ENCODE measurements at places on chromosomes 6 and 20.

- no peak for DNase-seq
These were observed 12.6 kb upstream of the HLA-DQA1 start for GRCh38 chr6:32624565-32624964.

- no peak for DNase-seq
These were observed 606 bp upstream of the ULBP1 start for GRCh38 chr6:149963212-149963461.

DNA sequence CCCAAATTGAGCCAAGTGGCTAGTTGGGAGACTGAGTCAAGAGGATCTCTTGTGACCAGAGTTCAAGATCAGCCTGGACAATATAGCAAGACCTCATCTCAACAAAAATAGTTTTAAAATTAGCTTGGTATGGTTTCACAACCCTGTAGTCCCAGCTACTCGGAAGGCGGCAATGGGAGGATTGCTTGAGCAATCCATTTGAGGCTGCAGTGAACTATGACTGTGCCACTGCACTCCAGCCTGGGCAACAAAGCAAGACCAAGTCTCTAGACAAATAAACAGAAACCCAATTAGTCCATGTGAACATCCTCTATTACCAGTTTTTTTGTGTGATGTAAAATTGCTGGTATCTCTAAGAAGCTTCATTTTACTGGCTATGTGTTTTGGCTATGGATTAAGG lies 106.2 kb downstream of the TULP4 start:
- DNase-seq: no peak

DNA sequence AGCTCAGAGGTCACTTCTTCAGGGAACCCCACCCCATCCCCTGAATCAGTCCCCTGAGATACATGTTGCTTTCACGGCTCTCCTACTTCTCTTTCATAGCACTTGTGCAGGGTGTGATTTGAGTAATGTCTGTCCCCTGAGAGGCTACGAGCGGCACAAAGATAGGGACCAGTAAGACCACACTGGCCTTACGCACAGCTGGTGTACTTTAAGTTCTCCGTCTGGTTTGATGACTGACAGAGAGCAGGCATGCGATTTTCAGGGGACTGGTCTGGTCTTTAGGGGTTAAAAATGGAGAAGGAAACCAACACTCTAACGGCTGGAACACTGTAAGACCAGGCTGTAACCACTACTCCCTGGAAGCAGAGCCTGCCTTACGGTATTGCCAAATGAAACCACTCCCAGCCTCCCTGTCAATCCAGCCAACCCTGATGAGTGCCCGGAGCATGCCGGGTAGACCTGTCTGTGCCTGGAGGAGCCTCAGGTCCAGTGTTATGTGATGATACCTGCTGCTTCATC lies 47.1 kb downstream of the ELMO2 start:
- DNase-seq: no peak

- DNase-seq: no peak
These were observed 461.1 kb upstream of the SOX4 start for GRCh38 chr6:21132446-21132845.

DNA sequence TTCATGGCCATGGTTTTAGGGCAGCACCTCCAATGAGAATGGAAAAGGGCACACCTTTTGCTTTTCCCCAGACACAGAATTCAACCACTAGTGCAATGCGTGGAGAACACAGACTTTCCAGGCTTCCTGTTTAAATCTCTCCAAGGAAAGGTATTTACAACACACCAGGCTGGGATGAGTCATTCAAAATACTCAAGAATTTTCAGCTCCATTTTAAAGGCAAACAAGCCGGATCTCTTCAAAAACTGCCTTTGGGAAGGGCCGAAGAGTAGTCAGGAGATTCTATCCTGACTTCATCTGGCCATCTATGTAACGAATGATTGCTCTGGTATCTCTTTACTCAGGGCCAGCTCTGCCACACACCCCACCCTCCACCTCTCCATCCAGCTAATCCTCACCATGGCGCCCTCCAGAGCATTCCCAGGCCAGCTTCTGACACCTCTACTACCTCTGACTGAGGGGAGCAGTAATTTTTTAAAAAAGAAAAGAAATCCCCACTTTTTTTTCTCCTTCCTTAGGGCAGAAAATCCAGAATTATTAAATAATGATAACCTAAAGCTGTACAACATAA lies 254.6 kb downstream of the LY86 start:
- DNase-seq: no peak

- peak; percentile 82 for DNase-seq
These were observed at the start of gene SYNJ2 for GRCh38 chr6:157981395-157982101. TSS of gene SYNJ2 (plus strand) at chr6:157981863. CDS start at chr6:157981962, 99 bp downstream.

GRCh38 chr6:145260484-145261175 lies 474.7 kb downstream of the EPM2A start:
- no peak for DNase-seq

- DNase-seq: no peak
These were observed 50.5 kb downstream of the HAO1 start for GRCh38 chr20:7889736-7890135.

DNA sequence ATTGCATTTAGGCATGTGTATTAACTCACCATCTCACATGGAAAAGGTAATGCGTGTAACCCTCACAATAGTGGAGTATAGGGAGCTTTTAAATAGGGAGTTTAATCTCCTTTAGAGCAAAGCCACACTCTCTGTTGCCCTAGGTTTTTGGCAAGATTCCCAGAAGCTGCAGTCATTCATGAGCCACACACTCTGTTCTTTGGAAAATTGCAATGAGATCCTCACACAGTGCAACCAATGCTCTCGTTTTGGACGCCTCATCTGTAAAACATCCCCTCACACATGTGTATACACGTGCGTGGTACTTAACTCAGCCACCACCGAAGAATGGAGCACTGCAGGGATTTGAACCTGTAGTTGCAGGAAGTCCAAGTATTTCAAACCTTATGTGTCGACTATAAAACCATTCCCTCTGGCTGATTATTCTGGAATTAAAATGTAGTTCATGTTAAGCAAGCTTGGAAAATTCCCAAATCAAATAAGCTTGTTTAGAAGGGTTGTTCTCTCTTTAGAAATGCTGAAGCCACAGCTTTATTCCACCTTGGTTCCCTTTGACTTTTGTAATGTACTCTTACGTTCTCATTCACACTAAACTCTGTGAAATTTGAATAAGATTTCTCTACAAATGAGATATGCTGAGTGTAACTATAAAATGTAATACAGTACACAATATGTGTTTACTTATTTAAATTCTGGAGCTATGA lies 489.8 kb upstream of the MANEA start:
- DNase-seq: peak; percentile 44

DNA sequence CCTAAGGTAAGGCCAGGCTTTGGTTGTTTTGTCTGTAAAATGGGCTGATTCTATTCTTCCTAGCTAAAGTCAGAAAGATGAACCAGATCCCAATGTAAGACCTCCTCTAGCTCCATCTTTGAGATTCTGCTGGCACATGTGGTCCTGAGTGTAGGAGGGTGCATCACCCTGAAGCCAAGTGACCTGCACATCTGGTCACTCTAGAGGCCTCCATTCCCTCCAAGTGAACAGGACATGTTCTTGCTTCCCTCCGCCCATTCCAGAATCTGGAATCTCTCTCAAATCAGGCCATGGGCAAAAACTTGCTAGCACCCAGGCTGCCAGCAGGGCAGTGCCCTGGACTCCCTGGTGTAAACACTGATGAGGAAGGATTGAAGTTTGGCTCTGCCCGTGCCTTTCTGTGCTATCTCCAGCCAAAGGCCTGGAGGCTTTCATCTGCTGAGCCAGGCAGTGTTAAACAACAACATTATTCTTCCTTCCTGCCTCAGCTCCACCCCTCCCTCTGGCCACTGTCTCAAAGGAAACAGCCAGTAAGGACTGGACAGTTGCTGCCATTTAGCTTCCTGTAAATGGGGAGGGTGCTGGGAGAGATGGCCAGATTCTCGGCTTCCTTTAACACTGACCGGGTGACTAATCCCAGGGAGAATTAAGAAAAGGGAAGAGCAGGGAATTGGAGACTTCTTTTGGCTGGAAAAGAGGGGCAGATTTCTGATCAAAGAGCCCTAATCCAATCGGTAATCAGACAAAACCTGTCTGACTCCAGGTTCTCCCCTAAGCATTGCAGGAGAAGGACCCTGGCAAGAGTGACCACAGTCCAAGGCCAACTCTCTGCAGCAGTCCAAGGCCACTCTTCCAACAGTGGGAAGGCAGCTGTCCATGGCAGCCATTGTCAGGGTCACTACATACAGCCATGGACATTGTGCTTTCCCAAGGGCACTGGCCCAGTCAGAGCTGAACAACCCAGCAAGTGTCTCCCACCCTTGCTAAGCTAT lies 19.5 kb upstream of the ADGRF1 start:
- no peak for DNase-seq

DNA sequence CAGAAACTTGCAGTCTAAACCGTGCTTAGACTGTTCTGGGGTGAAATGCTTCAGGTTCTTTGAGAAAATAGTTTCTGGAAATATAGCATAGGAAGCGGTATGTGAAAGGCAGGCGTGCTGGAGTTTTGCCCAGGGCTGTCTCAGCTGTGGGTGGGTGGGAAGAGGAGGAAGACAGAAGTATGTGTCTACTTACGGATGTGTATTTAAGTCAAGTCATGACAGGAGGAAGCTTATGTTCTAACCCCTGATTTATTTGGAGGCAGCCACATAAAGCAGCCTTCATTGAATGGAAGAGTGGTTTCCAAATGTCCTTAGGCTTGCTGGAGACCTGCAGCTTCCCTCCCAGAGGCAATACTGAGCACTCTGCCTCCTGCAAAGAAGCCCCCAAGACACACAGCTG lies 345.8 kb upstream of the PRND start:
- DNase-seq: peak; percentile 75

- no peak for DNase-seq
These were observed 105.8 kb downstream of the SLX4IP start for GRCh38 chr20:10540636-10541493.

DNA sequence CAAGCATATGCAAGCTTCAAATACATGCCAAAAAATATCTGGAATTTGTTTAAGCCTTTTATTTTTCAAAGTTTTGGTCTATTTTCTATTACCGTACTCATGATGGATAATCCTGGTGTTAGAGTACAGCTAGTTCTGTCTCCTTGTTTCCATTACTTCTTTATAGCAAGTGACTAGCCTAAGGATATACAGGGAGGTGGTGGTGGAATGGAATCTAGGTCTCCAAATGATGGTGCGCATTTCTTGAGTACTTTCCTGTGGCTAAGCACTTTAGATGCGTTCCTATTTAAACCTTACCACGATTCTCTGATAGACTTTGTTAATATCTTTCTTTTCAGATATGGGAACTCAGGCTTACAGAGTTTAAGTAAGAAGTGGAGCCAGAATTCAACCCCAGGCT lies 3.5 kb downstream of the SLC16A10 start:
- DNase-seq: no peak

GRCh38 chr6:27091661-27092315 lies 155.7 kb upstream of the PRSS16 start:
- DNase-seq: peak; percentile 46

GRCh38 chr20:21101932-21102575 lies 4.1 kb downstream of the LINC00237 start:
- no peak for DNase-seq

GRCh38 chr20:18676396-18676795 lies 88.5 kb downstream of the DTD1 start:
- no peak for DNase-seq

- DNase-seq: no peak
These were observed 31.5 kb upstream of the RHAG start for GRCh38 chr6:49668083-49668511.

DNA sequence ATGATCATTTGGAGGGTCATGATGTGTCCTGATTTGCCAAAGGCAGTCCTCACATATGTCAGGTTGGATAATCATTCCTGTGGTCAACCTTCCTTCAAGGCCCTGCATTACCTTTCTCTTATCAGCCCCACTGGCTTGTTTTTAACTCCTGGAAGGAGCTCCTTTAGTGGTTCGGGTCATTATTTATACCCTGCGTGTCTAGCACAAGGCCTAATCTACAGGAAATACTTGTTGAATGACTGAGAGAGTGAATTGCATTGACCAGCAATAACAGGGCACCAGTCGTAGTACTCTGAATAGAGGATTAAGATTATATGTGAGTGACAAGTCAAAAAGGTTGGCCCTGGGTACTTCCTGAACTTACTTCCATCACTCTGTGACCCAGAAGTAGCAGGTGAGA lies 4.5 kb downstream of the HIVEP2 start:
- no peak for DNase-seq

- no peak for DNase-seq
These were observed 225.4 kb upstream of the PREP start for GRCh38 chr6:105628156-105628860.

GRCh38 chr6:85118233-85118632 lies 331.6 kb upstream of the NT5E start:
- no peak for DNase-seq

DNA sequence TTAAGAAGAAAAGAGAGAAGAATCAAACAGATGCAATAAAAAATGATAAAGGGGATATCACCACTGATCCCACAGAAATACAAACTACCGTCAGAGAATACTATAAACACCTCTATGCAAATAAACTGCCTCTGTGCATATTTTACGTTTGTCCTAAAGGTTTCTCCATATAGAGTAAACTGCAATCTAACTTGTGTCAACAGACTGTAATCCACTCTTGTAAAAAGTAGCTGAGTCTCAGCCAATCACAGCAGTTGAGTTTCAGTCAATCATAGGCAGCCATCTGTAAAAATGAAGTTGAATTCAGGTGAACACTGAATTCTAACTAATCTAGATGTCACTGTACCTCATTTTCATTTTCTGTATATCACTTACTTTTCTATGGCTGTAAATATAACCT lies 112.2 kb upstream of the SYNCRIP start:
- DNase-seq: no peak

DNA sequence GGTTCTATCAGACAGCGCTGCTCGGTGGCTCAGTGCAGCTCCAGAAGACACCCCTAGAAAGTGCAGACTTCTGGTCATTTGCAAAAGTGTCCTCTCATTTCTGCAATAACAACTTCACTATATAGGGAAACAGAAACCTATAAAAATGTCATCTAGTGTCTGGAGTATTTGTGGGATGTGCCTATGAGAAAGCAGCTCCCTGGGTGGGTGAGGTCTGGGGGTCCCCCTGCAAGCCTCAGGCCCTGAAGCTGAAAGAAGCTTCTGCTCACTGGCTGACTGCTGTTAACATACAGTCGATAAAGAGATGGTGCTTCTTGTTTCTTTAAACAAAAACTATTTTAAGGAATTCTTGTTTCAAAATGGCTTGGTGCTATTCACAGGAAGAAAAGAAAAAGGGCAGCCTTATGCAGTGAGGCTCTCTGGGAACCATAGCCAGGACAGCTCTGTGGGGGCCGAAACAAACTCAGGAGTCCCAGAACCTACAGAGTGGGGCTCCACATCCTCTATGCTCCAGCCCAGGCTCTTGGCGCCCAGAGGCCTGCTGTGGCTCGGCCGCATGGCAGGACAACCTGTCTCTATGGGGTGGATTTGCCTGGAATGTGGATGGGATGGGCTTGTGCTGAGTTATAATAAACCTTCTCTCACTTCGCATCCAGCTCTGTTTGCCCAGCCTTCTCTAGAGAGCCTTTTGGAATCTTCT lies 109.7 kb downstream of the BANF2 start:
- no peak for DNase-seq

- DNase-seq: no peak
These were observed 69.7 kb downstream of the DTD1 start for GRCh38 chr20:18657575-18657974.

DNA sequence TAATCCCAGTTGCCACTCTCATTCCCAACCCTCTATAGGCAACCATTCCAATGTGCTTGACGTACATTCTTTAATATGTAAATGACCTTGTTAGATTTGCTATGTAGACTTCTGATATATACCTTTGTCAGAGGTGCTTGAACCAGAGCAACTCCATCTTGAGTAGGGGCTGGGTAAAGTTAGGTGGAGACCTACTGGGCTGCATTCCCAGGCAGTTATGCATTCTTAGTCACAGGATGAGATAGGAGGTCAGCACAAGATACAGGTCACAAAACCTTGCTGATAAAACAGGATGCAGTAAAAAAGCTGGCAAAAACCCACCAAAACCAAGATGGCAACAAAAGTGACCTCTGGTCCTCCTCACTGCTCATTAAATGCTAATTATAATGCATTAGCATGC lies 8.3 kb upstream of the HM13 start:
- no peak for DNase-seq

Measured in right forelimb (tissue), 1 donor.